ENCODE measurements at places on chromosomes 1 and 21. TPM values are rescaled to one million over a fixed set of nuclear protein-coding genes. Genes with fewer than 3 reads are reported as not detected.

CCDC30 gene
- total RNA-seq = 5.2 TPM

RAB4A gene
- total RNA-seq = 19.5 TPM

DNA sequence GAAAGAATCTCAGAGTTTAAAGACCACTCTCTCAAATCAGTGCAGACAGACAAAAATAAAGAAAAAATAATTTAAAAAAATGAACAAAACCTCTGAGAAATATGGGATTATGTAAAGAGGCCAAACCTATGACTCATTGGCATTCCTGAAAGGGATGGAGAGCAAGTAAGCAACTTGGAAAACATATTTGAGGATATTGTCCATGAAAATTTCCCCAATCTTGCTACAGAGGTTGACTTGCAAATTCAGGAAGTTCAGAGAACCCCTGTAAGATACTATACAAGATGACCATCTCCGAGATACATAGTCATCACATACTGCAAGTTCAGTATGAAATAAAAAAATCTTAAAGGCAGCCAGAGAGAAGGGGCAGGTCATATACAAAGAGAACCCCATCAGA, 43.7 kb upstream of the IVNS1ABP start:
- DNase-seq = no peak

DNA sequence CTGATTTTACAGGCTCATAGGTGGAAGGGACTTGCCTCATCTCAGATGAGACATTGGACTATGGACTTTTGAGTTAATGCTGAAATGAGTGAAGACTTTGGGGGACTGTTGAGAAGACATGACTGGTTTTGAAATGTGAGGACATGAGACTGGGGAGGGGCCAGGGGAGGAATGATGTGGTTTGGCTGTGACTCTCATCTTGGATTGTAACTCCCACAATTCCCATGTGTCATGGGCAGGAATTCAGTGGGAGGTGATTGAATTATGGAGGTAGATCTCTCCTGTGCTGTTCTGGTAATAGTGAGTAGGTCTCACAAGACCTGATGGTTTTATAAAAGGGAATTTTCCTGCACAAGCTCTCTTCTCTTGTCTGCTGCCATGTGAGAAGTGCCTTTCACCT, 20.8 kb downstream of the SCYL3 start:
- DNase-seq = no peak

DNA sequence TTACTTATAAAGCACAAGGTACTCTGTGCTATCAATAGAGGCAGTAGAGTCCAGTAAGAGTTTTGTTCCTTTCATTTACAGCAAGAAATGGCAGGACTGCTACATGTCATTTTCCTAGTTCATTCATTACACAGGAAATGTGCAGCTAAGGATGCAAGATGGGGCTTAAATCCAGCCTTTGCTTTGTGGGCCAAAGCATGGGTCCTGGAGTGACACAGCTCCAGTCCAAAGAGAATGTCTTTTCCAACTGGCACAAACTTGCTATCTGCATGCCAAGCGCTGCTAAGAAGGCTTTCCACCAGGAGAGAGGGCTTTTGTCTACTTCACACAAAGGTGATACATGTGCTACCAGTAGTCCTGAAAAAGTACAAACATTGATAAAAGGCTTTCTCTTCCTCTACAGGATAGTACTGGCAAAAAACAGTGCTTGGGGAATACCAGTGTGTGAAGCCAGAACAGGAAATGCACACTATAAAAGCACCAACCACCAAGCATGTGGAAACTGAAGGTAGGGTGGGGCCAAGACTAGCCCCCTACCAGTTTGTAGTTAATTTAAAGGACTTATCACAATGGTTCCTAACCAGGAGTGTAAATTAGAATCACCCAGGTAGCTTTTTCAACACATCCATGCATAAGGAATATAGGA, 68.7 kb downstream of the ARID4B start:
- no peak for DNase-seq
